ENCODE measurements at places on chromosomes 1 and 21.

- DNase-seq: no peak
Measured at GRCh38 chr1:245867738-245868137, 639.3 kb downstream of the SMYD3 start.

DNA sequence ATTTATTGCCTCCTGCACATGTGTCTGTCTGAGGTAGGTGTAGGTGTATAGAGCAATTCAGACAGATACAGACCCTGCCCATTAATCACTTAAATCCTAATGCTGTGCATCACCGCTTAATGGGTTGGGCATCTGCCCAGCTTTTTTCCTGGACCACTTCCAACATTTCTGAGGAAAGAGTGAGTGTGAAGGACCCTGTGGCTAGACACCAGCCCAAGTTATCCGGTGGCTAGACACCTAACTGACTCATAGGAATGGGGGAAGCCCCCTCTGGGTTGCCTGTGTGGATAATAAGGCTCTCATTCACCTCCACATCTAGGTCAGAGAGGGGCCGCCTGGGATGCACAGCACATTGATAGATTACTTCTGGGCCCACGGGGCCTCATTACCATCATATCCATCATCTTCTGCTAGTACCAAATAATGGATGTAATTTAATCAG, 121.1 kb upstream of the RAVER2 start:
- no peak for DNase-seq

GRCh38 chr1:52970149-52970548, 43.1 kb downstream of the SCP2 start:
- DNase-seq: no peak

GRCh38 chr1:101859941-101860340, 136.8 kb downstream of the OLFM3 start:
- no peak for DNase-seq

GRCh38 chr21:43588957-43589356, 70.3 kb downstream of the HSF2BP start:
- no peak for DNase-seq

GRCh38 chr1:60428127-60428526, 354.6 kb upstream of the C1orf87 start:
- DNase-seq: no peak

- no peak for DNase-seq
Measured at GRCh38 chr1:47298025-47298699, 15.8 kb downstream of the STIL start.

- DNase-seq: no peak
Measured at GRCh38 chr1:156241926-156242325, at the start of gene BGLAP. BGLAP (plus strand) TSS chr1:156242184; CDS start chr1:156242232, 48 bp downstream.

GRCh38 chr1:232551386-232551785, 78.5 kb downstream of the SIPA1L2 start:
- no peak for DNase-seq

- no peak for DNase-seq
Measured at GRCh38 chr1:95451054-95451453, 217.0 kb downstream of the RWDD3 start.

DNA sequence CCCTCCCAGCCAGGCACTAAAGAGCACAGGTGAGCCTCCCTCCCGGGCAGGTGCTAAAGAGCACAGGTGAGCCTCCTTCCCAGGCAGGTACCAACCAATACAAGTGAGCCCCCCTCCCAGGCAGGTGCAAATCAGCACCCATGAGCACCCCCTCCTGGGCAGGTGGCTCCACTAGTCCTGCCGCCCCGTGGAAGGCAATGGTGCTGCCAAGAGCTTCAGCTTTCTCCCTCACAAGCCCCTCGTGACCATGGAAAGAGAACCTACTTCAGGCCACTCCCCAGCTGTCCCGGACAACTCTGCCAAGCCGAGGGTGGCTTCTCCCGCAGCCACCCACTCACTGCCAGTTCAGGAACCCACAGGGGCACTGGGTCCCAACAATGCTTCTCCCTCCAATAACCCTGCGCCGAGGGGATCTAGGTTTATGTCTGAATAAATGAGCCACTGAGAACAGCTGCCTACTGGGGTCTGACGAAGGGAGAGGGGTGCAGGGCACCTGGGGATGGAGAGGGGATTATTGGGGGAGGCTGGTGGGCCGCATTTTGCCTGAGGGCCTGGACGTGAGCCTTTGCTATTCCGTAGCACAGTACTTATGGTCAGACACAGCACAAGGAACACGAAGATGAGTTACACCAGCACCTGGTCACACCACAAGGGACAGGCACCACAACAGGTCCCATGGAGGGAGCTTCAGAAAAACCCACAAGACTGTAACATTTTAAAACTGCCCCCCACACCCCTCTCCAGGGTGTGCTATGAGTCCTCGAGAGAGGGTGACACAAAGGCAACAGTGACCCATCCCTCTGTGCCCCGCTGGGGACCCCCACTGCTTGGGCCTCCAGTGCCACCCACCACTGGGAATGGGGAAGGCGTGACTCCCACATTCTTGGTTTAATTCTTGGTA, 46.3 kb downstream of the PRDM15 start:
- DNase-seq: no peak

DNA sequence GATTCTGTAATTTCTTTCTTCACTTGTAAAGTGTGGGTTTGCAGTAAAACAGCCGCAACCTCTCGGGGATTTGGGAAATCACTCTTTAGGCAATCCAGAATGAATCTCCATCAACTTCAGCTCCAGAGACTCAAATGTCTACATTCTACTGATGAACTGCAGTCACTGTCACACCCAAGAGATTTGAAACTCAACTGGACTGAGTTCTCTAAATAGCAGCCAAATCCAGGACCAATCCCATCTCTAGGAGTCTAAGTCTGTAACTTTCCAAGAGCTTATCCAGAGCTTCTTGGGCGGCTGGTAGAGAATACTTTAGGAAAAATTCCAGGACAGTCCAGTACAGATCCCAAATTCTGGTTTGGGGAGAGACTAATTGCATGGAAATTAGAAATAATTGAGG, 62.9 kb downstream of the ADAMTS1 start:
- no peak for DNase-seq

DNA sequence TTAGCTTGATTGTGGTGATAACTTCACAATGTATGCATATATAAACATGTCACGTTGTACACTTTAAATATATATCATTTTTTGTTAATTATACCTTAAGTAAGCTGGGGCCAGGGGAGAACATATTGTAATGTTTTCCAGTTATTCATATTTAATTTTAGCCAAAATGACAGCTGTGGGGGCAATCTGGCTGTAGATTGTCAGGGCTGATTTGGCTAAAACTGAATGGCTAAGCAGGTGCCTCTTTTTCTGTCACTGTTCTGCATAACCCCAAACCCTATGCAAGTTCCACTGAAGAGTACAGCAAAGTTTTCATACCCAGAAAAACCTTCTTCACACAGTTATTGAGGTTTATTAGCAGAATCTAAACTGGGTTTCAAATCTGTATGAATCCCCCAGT, 318.2 kb downstream of the PTPRC start:
- DNase-seq: no peak
